ENCODE measurements at places on chromosomes 2 and 18.

DNA sequence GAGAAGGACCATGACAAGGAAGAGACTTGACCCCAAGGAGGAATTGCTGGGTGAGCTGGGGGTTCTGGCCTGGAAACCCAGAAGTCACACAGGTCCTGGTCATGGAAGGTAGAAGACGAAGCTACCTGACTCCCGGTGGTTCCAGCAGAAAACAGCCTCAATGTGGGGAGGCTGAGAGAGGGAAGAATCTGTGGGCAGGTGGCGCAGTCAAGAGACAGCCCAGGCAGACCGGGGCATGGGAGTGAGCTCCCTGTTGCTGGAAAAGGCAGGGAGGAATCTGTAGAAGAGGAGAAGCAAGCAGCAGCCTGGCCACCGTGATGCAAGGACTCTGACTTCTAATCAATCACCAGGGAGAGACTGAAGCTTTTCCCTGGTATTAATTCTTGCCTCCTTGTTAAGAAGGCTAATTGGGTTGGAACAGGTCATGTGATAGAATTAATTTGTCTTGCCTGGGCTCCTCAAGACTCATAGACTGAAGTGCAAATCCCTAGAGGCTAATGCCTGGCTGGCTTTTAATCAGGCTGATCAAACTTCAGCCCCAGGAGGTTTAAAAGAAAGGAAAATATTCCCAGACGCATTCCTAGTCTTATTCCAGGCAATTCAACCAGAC lies 30.1 kb downstream of the CNGA3 start:
- no peak for DNase-seq

- DNase-seq = no peak
Measured at GRCh38 chr2:85694052-85695025, at the start of gene GNLY. GNLY (plus strand) TSS chr2:85694358; CDS start chr2:85694419, 61 bp downstream.

GRCh38 chr2:206004004-206004693 lies 81.8 kb downstream of the INO80D start:
- DNase-seq = no peak

DNA sequence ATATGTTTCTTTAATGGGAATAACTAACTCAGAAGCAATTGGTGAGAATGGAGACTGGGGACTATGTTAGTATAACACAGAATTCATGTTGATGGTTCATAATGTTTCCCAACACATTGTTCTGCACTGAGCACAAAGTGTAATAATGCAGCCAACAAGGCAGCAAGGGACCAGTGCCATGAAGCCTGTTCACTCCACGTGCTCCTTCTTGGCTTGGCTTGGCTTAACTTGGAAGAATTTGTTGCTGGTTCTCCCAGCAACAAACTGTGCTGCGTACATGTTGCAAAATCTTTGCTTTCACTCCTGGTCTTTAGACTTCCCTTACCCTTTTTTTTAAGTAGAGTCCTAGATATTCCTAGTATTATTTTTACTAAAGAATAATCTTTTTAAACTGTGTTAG lies 129.7 kb downstream of the MAP3K20 start:
- no peak for DNase-seq

DNA sequence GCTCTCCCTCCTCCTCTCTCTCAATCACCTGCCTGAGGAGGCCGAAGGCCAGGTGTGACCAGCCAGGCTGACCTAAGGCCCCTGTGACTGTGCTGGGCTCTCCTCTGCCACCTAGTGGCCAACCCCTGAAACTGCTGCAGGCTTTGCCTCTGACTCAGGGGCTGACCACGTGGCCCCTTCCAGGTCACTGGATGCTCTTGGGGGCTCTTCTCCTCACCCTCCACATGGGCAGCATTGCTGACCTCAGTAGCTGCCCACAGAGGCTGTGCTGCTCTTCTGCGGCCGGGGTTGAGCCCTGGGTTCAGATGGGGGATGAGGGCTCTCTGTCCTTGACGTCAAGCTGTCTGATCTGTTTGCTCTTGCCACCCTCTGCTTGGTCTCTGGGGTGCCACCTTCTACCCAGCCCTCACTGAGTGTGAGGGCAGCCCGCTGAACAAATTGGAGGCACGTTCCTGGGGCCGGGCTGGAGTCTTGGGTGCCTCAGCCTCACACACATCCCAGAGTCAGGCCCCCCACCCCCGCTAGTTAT lies 122.7 kb downstream of the TWIST2 start:
- no peak for DNase-seq

DNA sequence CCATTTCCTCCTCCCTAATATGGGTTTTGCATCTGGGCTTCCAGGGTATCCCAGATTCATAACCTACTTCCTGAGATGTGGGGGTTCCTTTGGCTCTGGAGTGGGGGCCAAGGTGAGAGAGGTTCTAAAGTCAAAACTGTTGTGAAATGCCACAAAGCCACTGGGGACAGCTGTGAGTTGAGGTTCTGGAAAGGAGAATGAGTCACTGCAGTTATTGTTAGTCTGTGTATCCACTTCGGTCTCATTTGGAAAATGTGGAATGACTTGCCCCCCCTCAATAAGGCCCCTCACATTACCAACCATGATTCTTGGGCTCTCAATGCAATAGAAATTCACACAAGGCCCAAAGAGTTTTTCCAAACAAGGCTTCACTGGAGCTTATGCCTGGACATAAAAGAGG lies 51.1 kb upstream of the LGALSL start:
- no peak for DNase-seq

GRCh38 chr2:241892299-241893137 lies 23.0 kb downstream of the RTP5 start:
- no peak for DNase-seq

GRCh38 chr2:37274359-37274965 lies 43.0 kb downstream of the NDUFAF7 start:
- no peak for DNase-seq

DNA sequence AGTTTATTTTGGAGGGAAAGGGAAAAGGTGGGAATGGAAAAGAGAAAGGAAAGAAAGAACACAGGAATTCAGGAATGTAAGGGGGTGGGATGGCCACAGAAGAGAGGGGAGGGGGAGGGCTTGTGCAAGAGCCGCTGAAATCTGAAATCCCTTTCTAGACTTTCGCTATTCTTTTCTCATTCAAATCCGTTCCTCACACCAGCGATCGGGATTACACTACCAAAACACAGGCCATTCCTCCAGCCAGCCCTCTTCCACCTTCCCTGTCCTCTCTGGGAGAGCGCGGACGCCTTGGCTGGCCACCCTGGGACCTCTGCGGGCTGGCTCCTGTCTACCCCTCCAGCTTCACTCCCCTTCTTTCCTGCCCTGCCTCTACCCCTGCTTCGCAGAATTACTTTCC lies 102.3 kb downstream of the CDCA7 start:
- no peak for DNase-seq

DNA sequence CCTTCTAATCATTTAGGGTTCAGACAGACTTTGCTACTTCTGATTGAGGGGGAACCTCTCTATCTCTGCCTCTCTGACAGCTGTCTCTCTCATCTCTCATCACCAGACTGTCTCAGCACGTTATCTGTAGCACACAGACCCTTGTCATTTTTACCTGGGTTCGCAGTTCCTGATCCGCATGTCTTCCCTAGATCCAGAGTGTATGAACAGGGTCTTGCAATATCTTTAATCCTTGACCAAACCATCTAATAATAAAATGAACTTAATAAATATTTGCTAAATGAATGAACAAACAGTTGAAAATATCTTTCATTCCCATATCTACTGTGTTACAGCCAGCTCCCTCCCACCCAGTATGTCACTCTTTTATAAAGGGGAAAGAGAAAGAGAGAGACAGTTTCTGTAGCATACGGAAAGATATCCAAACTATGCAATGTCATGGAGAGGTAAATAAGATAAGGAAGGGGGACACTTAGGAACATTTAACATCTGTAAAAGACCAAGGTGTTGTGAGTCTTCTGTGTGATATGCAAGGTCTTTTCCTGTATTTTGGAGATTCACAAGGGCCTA lies 507.6 kb downstream of the SUCLG1 start:
- no peak for DNase-seq

GRCh38 chr2:239956818-239957261 lies 68.3 kb downstream of the NDUFA10 start:
- DNase-seq = no peak

DNA sequence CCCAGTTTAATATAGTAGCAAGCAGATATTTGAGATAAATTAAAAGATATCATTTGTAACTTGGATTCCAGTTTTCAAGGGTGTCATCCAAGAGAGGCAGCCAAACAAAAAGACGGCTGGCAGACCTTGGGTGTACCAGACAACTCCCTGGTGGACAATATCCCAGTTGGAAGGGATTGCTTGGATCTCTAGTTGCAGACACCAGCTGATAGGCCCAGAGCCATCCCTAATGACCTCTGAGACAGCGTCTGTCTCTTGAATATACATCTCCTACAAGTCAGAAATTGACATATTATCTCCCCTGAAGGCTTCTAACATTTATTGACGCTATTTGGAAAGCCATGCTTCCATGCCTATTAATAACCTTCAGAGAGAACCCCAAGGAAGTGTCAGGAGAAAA lies 67.7 kb downstream of the ACVR1 start:
- no peak for DNase-seq

GRCh38 chr2:55891671-55892094 lies 31.9 kb downstream of the EFEMP1 start:
- no peak for DNase-seq

DNA sequence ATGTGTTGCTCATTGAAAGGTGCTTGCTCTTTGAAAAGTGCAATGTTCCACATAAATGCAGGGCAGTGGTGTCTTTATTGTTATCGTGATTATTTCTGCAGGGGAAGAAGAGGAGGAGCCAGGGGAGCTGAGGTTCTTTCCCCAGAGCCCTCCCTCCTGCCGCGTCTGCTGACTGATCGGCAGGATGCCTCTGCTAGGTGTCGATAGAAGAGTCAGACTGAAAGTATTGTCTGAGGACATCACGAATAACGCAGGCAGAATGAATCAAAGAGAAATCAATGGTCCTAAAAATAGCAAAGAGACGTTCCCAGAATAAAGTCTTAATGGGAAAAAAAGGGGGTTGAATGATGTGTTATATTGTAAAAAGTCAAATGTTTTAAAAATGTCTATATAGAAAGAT lies 47.4 kb upstream of the SIX3 start:
- DNase-seq = no peak

DNA sequence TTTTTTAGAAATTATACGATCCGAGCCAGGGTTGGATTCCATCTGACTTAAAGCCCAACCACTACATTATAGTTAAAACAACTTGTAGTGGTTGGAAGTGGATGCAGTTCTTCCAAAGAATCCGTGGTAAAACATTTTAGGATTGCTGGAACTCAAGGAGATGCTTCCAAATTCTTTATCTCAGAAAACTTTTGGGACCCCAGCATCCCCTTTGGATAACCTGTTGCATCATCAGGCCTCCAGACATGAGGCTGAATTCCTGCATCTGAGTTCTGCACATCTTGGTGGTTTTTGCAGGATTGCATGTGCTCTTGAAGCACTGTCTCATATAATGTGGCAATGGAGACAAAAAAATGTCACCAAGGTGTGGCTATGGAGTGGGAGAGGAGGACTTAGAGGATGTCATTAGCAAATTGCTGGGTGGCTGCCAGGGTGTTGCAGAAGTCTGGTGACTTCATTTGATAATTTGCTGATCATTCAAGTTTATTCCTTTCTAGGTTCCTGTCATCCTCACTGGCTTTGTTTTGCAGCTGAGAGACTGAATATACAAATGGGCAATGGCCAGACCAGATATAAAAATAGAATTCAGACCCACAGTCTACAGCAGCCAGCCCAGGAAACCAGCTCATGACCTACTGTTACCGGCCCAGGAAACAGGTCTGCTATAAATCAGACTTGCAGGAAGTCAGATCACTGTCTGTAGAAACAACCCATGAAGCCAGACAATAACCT lies 207.7 kb downstream of the BCL2 start:
- no peak for DNase-seq

GRCh38 chr2:201532686-201533304 lies 81.3 kb downstream of the STRADB start:
- DNase-seq = no peak

- DNase-seq = no peak
Measured at GRCh38 chr2:12960671-12961070, 243.9 kb downstream of the TRIB2 start.

DNA sequence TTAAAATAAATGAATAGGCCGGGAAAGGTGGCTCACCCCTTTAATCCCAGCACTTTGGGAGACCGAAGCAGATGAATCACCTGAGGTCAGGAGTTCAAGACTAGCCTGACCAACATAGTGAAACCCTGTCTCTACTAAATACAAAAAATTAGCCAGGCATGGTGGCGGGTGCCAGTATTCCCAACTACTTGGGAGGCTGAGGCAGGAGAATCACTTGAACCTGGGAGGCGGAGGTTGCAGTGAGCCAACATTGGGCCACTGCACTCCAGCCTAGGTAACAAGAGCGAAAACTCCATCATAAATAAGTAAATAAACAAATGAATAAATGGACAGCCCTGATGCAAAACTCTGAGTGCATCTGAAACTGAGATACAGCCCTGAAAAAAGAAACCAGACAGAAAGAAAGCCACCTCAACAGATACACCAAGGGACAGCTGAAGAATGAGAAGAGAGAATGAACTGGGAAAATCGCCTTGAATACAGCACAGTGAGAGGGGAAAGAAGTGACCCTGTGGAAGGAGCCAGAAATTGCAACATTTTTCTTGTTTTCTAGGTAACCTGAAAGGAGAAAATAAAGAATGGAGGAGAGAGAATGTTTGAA lies 64.4 kb downstream of the TRABD2A start:
- DNase-seq = no peak

- no peak for DNase-seq
Measured at GRCh38 chr2:38057651-38058410, 18.1 kb downstream of the CYP1B1 start.

DNA sequence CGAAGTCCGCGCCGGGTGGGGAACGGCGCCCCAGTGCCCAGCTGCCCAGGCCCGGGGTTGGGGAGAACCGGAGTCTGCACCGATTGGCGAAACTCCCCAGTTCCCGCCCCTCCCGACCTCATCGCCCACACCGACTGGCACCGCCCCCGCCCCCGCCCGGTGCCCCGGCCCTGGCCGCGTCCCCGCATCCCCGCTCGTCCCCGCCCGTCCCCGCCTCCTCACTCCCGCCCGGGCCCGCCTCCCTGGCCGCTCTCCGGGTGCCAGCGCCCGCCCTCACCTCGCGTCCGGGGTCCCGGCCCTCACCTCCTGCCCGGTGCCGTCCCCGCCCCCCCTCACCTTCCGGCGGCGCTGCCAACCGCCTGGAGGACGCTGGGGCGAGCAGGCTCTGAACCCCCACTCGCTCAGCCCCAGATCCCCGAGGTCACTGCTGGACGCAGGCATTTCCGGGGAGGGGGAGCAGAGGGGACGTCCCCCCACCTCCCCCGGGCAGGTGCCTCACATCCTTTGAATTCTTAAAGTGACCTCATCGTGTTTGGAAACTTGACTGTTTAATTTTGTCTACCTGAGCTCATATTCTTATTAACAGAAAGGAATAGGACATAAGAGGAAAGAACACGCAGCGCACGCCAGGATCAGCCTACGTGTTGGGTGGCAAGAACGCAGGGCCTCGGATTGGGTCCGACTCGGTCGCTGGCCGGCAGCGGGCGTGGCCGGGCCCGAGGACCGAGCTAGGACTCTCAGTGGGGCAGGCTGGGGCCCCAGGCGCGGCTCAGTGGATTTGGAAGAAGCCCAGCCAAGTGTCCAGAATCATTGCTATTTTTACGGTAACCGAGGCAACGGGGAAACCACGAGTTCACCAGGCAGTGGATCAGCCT lies at the start of gene FAM110C:
FAM110C (minus strand) TSS at position 35 of the 875 bp plus-strand sequence. CDS start 120 bp downstream, outside the sequence.
- no peak for DNase-seq

Data from stimulated activated CD4-positive, alpha-beta T cell treated with anti-CD3 and anti-CD28 coated beads, Interleukin-1b, Interleukin-23, amount 100 ng/mL, for 1 hour (primary cell).